ENCODE measurements at places on chromosomes 7 and 10.

GRCh38 chr7:37027104-37027503 lies 302.8 kb upstream of the AOAH start:
- DNase-seq: no peak
- peaks cover 15% of the 10 kb centered on the region for H3K4me1 ChIP-seq
- H3K4me3 ChIP-seq: no peak overlapping the region
- H3K36me3 ChIP-seq: peaks cover 20% of the 10 kb centered on the region
- H3K27me3 ChIP-seq: no peaks in the 10 kb centered on the region

DNA sequence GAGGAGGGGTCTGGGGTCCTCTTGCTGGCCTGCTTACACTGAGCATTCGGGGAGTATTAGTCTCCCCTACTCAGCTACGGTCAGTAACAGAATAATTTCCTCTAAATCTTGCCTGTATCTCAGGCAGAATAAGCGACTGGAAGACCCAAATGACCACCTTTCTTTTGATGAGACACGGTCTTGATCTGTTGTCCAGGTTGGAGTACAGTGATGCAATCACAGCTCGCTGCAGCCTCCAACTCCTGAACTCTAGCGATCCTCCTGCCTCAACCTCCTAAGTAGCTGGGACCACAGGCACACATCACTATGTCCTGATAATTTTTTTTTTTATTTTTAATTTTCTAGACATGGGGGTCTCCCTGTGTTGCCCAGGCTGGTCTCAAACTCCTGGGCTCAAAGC lies 17.2 kb downstream of the CCL24 start:
- peaks cover 2% of the 10 kb centered on the region for H3K4me1 ChIP-seq
- peaks cover 4% of the 10 kb centered on the region for H3K27me3 ChIP-seq

DNA sequence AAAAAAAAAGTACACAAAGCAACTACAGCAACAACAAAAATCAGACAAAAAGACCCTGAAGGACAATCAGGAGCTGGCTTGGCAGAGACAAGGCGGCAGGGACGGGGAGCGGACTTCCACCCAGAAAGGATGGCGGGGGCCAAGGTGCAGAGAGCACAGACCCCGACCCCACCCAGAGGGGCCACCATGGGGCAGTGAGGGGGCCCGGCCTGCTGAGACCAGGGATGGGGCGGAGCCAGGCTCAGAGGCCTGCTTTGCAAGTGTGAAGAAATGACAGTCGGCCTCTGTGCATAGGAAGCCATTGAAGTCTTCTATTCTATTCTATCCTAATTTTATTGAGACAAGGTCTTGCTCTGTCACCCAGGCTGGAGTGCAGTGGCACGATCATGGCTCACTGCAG lies 82.0 kb downstream of the ELFN1 start:
- H3K4me1 ChIP-seq: peaks cover 3% of the 10 kb centered on the region
- H3K36me3 ChIP-seq: no peaks in the 10 kb centered on the region
- H3K27me3 ChIP-seq: peaks cover 5% of the 10 kb centered on the region
- no peak for DNase-seq
- H3K4me3 ChIP-seq: no peak overlapping the region

- H3K27me3 ChIP-seq: peaks cover 4% of the 10 kb centered on the region
- H3K4me3 ChIP-seq: no peak overlapping the region
- H3K36me3 ChIP-seq: no peaks in the 10 kb centered on the region
- no peak overlapping the region for H3K27ac ChIP-seq
These were observed 23.3 kb downstream of the CLIP2 start for GRCh38 chr7:74312418-74313028.

- H3K36me3 ChIP-seq: no peaks in the 10 kb centered on the region
- peaks cover 85% of the 10 kb centered on the region for H3K27me3 ChIP-seq
- peak overlapping the region; percentile 89 for H3K4me3 ChIP-seq
- no peak for DNase-seq
- peaks cover 33% of the 10 kb centered on the region for H3K4me1 ChIP-seq
These were observed 166.4 kb upstream of the PPP1R3A start for GRCh38 chr7:114085313-114085591.

GRCh38 chr7:157722137-157723060 lies 385.6 kb downstream of the DNAJB6 start:
- DNase-seq: no peak
- no peaks in the 10 kb centered on the region for H3K27me3 ChIP-seq
- H3K4me1 ChIP-seq: no peaks in the 10 kb centered on the region
- H3K36me3 ChIP-seq: no peaks in the 10 kb centered on the region

GRCh38 chr7:106167439-106168136 lies 55.5 kb upstream of the SYPL1 start:
- peaks cover 24% of the 10 kb centered on the region for H3K27me3 ChIP-seq
- H3K27ac ChIP-seq: no peak overlapping the region
- H3K4me3 ChIP-seq: no peak overlapping the region
- H3K36me3 ChIP-seq: no peaks in the 10 kb centered on the region
- H3K4me1 ChIP-seq: no peaks in the 10 kb centered on the region

Measured in T-helper 2 cell treated with Interferon-gamma antibody and Interleukin-4, amounts not matched to agents 5 μg/mL and 100 μg/mL, for 36 hours (primary cell).